ENCODE measurements at places on chromosomes 13 and 19.

DNA sequence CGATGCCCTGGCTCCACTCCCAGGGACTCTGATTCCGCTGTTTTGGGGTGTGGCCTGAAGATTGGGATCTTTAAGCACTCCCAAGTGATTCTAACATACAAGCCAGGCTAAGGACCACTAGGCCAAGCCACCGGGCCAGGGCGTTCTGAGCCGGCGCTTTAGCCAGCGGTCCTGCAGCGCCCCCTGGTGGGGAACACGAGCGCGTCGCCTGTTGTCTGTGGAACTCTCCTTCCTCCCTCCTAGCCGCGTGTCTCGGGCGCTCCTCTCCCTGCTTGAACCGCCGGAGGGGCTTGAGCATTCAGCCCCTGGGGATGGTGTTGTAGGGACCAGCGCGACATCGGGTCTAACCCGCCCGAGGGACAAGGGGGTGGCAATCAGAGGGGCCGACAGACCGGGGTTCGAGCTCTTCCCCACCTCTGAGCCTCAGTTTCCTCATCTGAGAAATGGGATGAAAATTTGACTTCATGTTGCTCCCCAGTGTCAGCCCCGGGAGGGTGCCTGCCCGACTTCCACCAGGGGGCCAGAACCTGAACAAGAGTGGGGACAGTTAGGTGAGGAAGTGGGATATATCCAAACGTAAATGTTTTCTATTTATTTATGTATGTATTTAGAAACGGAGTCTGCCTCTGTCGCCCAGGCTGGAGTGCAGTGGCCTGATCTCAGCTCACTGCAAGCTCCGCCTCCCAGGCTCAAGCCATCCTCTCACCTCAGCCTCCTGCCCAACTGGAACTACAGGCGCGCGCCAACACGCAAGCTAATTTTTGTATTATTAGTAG lies 18.0 kb upstream of the PNMA8B start:
- DNase-seq, result peak; percentile 97

GRCh38 chr13:99363391-99363790 lies 56.2 kb upstream of the GPR183 start:
- no peak for DNase-seq

DNA sequence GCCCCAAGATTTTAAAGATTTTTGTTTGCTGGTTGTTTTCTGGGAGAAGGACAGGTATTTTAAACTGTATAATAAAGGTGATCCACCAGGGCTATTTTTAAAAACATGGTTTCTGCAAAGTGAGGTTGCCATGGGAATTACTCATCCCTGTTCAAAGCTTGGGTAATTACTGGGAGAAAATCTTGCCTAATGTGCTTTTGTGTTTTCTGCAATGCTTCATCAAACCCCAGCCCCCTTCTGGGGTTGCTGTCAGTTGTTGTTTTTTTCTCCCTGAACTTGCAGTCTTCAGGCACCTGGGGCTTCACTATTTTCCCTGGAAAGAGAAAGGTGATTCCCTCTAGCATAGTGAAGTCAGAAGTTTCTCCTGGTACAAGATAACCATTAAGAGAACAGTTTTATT lies 277.2 kb downstream of the NALCN start:
- DNase-seq, result no peak

GRCh38 chr13:28636677-28637317 lies 22.1 kb upstream of the POMP start:
- peak; percentile 77 for DNase-seq

- peak; percentile 85 for DNase-seq
These were observed 34.4 kb upstream of the FXYD3 start for GRCh38 chr19:35081201-35081600.

- no peak for DNase-seq
These were observed 34.8 kb upstream of the C1QTNF9 start for GRCh38 chr13:24274452-24275021.

- no peak for DNase-seq
These were observed 507.2 kb upstream of the SLC10A2 start for GRCh38 chr13:103573446-103573845.

GRCh38 chr19:7395360-7396066 lies 46.8 kb downstream of the ARHGEF18 start:
- peak; percentile 69 for DNase-seq

GRCh38 chr19:40422748-40423566 lies 2.8 kb downstream of the SERTAD1 start:
- peak; percentile 48 for DNase-seq

DNA sequence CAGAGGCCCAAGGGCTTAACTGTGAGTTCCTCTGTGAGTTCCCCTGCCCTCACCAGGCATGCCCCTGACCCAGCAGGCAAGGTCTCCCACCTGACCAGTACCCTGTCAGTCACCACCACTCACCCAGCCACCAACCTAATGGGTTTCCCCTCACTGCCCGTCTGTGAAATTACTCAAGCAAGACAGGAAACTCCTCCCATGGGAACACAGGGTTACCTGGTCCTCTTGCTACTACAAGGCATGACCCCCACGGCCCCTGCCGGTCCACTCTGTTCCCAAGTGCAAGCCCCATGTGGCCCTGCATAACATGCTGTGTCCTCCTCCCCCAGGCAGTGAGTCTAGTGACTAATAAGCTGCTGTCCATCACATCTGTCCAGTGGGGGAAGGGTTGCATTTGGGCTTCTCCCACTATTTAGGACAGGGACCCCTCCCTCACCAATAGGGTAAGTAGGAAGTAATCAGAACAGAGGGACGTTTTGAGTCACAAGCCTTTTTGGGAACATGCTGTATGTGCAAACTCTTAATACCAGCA lies 8.0 kb upstream of the DHRS12 start:
- DNase-seq, result no peak

GRCh38 chr13:36629057-36629385 lies 44.8 kb upstream of the SERTM1 start:
- no peak for DNase-seq

DNA sequence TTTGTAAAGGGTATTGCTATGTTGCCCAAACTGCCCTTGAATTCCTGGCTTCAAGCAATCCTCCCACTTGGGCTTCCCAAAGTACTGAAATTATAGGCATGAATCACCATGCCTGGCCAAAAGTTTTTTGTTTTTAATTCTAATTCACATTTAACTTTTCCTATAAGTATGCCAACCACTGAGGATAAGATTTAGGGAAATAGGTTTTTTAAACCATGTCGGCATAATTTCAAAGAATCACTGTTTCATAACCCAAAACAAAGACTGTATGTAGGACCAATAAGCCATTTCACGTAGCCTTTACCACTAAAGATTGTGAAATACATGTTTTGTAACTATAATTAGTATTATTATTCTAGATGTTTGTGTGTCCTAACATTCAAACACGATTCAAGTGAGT lies 8.2 kb downstream of the ZDHHC20 start:
- DNase-seq, result no peak

GRCh38 chr19:56162258-56162657 lies 13.6 kb upstream of the GALP start:
- DNase-seq, result peak; percentile 88

GRCh38 chr13:48731001-48731658 lies 77.4 kb downstream of the CYSLTR2 start:
- peak; percentile 87 for DNase-seq

DNA sequence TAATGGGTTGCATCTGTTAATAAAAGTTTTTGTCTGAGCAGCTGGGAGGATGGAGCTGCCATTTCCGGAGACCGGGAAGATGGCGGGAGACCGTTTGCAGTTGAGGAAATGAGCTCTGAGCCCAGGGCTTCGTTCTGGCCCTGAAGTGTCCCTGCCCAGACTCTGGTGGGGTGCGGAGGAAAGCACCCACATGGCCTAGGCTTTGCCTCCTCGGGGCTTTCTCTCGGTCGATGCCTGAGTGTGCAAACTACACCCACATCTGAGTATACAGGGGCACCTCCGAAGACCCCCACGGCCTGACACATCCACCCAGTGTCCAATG lies 15.6 kb upstream of the NANOS3 start:
- no peak for DNase-seq

- peak; percentile 17 for DNase-seq
These were observed 390.1 kb downstream of the IRS2 start for GRCh38 chr13:109396266-109396665.

- DNase-seq, result no peak
These were observed 73.8 kb downstream of the CCDC70 start for GRCh38 chr13:51935326-51936171.

DNA sequence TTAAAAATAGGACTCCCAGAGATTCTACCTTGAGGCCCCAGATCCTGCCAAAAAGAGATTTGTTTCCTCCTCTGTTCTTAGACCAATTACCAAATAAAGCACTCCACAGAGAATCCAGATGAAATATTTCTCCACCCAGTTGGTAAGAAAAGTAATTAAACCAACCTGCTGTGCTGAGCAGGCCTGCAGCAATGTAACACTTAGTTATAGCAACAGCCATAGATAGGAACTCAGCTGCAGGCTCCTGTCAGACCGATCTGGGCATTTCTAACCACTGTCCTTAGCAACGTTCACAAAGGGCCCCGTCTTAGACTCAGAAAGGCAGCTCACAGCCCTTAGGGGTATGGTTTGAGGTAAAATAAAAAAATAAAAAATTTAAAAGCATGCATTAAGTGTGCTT lies 271.1 kb downstream of the KCNRG start:
- no peak for DNase-seq

DNA sequence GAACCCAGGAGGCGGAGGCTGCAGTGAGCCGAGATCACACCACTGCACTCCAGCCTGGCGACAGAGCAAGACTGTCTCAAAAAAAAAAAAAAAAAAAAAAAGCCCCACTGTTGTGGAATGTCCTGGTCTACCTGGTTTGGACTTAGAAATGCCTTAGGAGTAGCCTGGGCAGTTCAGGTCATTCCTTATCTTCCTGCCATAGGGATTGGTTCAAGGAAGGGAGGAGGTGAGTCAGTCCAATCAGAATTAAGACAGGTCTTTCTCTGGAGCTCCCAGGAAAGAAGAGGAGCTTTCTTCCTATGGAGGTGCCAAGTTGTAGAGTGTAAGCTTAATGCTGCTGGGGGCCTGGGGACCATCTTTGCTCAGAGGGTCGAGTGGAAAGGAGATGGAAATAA lies 44.8 kb downstream of the SIPA1L3 start:
- DNase-seq, result no peak

DNA sequence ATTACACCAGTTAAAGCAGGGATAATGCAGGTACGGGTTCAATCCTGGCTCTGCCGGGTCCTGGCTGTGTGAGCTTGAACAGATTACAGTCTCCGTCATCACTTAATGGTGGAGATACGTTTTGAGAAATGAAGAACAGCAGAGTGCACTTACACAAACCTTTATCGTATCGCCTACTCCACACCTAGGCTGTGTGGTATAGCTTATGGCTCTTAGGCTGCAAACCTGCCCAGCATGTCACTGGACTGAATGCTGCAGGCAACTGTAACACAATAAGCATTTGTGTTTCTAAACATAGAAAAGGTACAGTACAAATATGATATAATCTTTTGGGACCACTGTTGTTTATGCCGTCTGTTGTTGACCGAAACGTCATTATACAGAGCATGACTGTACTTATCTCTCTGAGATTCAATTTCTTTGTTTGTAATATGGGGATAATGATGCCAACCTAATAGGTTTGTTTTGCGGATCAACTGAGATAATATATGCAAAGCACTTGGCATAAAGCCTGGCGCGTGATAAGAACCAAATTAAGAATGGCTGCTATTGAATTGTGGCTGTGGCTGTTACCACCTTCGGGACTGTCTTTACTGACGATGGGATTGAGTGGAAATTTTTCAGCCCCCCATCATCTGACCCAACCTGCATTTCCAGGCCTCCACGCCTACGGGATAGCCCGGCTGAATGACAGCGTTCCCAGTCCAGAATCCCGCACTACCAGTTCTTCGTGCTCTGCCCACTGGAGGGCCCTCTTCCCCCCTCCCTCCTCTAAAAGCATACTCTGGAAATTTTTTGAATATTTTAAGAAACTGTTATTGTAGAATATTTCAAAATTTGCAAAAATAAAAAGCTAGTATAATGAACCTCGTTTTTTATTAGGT lies 11.2 kb downstream of the KRTDAP start:
- no peak for DNase-seq

DNA sequence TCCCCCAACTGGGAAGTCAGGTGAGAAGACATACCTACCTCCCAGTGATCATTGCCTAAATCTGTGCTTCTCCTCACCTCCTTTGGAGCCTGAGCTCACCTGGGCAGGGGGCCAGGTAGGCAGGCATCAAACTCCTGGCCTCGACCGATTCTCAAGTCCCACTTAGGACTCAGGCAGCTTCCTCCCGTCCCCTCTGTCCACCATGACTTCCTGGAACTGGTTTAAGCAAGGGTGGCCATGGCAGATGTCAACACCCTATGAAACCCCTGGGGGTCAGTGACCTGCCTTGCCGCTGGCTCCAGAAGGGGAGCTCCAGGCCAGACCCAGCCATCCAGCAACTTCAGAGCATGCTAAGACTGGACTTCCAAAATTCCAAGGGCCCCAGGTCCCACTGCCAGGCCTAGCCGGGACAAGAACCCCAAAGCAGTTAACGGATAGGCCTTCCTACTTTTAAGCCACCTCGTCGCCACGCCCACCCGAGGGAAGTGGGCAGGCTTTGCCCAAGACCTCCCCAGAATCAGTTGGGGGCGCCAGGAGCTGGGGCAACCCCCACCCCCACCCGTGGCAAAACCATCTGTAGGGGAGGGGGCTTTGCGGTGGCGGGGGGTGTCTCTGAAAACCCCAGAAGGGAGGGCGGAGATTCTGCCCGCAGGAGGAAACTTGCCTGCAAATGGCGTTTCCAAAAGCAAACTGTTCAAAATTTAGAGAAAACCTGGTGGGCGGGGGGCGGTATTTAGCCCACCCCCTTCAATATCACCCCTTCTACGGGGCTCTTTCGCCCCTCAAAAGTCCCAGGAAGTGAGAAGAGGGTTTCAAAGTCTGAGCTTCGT lies 657 bp downstream of the PLIN3 start:
- peak; percentile 95 for DNase-seq
